ENCODE measurements at places on chromosomes 16 and 17.
A peak's percentile ranks its signal among the peaks of the same experiment; 100 is the strongest.

DNA sequence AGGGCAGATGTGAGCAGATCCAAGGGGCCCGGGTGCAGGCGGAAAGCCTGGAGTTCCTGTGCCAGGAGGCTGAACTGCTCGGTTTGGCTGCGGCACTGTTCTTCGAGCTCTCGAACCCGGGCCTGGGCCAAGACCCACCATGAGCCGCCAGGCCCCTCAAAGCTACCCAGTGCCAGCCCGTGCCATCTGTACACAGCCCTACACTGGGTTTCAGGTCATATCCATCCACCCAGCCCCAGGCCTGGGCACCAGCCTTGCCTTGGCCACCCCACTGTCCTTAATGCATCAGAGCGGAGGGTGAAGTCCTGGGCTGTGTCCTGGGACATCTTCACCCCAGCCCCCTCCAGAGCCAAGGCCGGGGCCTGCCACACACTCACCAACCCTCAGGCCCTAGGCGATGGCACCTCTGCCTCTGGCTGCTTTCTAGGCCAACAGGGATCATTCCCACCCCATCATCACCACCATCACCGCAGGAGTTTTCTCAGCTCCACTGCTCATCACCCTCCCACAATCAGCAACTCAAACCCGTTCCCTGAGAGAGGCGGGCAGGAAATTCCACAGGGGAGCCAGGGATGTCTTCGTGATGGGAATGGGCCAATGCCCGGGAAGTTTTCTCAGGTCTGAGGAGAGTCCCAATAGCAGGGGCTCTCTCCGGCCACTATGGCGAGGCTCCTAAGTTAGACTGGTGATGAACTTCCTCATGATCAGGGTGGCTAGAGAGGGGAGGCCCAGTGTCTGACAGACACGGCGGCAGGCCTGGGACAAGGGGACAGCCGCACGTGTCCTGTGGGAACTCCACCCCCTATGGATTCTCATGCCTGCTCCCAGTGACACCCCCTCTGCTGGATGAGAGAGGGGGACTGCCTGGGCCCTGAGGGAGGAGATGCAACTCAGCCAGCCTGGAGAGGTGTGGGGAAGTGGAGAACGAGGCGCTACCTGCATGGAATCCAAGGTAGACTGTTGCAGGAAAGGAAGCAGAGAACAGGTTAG, 9.1 kb downstream of the TSPOAP1 start:
- no peak for DNase-seq

DNA sequence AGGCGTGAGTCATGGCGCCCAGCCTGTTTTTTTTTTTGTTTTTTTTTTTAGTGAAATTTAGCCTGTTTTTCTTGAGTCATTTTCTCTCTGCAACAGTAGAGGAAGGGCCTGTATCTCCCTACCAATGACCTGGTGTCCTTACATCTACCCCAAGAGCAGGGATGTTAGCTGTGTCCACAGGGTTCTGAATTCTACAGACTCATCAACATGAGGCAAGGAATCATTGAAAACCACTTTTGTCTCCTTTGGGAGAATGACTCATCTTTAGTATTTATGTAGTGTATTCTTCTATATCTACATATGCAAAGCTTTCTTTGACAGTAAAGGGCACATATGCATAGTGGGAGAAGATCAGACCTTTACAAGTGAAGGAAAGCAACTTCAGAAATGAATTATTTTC, 105.3 kb downstream of the SPECC1 start:
- DNase-seq = no peak

GRCh38 chr16:81437865-81438264, 6.7 kb upstream of the CMIP start:
- DNase-seq = no peak

DNA sequence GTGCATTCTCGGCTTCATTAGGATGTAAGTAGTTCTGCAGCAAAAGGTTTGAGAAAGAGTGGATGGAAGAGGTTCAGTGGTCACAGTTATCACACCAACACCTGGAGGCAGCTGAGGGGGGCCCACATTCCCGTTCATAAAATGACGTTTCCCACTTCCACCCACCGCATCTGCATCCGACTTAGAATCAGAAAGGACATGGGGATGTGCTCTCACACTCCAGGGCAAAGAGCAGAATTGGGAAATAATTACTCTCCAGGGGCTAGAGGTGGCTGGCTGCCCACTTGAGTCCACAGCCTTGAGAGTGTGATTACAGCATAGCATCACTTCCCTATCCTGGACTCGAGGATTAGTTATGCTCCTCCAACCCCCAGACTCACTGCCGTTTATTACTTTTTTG, 122.0 kb downstream of the CPPED1 start:
- DNase-seq = no peak

GRCh38 chr17:44155488-44155887, 13.8 kb downstream of the HROB start:
- no peak for DNase-seq

- DNase-seq = no peak
Measured at GRCh38 chr17:40322358-40323315, 13.7 kb downstream of the RARA start.

- DNase-seq = no peak
Measured at GRCh38 chr16:78519896-78520295, 420.4 kb downstream of the WWOX start.

DNA sequence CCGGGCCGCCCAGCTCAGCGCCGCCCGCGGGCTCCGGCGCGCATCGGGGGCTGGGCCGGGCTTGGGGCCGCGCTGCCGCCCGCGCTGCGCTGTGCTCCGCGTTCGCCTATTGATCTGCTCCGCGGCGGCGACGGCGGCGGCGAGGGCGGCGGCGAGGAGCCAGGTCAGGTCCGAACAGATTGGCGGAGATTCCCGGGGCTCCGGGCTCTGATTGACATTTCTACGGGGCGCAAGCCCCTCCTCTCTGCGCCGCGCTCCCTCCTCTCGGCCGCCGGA, 559 bp downstream of the IRX3 start:
- no peak for DNase-seq

DNA sequence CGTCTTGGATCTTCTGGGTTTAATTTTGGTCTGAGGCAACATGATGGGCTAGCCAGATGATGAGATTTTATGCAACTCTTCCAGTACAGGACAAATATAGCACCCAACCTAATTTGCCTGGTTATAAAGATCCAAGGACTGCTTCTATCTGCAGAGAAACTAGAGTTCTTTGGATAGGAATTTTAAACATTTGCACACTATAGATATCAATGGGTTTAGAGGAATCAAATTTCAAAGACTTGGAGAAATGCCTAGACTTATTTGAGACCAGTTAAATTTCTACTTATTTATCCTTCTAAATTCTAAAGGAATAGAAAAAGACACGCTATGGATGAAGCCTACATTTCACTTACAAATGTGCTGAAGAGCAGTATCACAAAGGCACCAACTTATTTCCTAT, 12.6 kb downstream of the PMFBP1 start:
- DNase-seq = no peak

GRCh38 chr17:69734656-69735055, 320.2 kb downstream of the MAP2K6 start:
- no peak for DNase-seq

- DNase-seq = no peak
Measured at GRCh38 chr17:80047176-80047575, 10.7 kb downstream of the CCDC40 start.

DNA sequence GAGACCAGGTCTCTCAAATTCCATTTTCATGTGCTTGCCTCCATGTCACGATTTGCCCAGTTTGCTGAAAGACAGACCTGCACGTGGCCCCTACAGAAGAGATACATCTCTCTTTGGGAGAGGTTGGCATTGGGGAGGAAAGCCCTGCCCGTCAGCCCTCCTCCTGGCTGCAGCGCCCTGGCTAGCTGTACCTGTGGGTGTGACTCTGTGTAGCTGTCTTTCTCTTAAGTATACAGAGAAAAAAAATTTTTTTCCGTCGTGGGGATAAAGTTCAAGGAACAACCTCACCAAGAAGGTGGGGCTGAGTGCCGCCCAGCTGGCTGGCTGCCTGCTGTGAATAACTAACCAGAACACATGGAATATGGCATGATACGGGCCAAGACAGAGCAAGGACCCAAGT, 26.5 kb downstream of the TMEM98 start:
- DNase-seq = no peak

GRCh38 chr17:50767030-50767429, 288 bp downstream of the ANKRD40CL start:
- no peak for DNase-seq

DNA sequence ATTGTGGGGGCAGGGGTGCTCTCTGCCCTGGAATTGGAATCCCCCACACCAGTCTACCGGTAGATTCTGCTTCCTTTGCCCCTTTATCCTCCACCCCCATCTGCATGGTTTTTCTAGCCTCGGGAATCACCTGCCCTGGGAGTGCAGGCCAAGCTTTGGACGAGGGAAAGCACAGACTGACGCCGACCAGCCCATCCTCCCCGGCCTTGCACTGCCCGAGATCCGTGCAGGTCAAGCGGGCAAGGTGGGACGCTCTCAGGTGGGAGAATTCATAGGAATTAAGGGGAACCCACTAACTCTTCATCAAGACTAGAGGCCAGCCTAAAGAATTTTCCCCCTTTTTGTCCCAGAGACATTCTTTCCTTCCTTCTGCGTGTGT, 9.9 kb upstream of the HOXB13 start:
- no peak for DNase-seq

GRCh38 chr16:85112364-85112763, at the start of gene CIBAR2:
TSS of gene CIBAR2 (minus strand) at chr16:85112472. CDS start at chr16:85112352, 120 bp downstream.
- DNase-seq = no peak

GRCh38 chr16:29310852-29311314, 95.6 kb downstream of the NPIPB11 start:
- DNase-seq = no peak

GRCh38 chr16:86355531-86355930, 154.8 kb upstream of the FOXF1 start:
- DNase-seq = no peak

DNA sequence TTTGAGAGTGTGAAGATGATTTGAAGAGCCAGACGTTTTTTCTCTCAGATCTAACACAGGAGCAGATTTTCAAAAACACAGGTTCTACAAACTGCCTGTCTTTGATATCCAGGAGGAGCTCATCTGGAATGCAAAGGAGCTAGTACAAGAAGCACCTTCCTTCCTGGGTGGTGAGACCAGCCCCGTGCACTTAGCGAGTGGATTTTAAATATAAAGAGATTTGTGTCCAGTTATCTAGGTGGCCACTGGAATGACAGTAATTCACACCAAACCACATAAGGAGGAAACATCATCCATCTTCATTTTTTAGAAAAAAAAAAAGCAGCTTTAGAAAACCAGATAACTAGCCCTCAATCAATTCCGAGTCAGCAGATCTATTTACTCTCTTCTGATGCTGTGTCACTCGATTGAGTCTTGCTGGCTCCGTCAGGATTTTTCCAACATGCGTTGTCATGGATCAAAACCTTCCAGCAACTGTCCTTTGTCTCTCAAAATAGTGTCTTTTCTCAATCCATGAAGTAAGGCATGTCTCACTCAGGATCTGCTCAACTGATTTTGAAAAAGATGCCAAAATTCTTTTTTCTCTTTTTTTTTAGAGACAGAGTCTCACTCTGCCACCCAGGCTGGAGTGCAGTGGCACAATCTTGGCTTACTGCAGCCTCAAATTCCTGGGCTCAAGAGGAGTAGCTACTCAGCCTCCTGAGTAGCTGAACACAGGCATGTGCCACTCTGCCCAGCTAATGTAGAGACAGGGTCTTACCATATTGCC, 451.2 kb upstream of the PSMD7 start:
- DNase-seq = no peak

DNA sequence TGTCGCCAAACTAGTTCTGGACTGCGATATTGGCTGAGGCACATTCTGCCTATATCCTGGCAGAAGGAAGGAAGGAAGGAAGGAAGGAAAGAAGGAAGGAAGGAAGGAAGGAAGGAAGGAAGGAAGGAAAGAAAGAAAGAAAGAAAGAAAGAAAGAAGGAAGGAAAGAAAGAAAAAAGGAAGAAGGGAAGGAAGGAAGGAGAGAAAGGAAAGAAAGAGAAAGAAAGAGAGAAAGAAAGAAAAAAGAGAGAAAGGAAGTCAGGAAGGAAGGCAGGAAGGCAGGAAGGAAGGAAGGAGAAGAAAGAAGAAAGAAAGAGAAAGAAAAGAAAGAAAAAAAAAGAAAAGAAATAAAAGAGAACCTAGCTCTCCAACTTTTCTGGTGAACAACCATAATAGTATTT, 587.1 kb downstream of the RBFOX1 start:
- DNase-seq = no peak

- peak; percentile 95 for DNase-seq
Measured at GRCh38 chr16:23324727-23325126, 22.6 kb downstream of the SCNN1B start.

DNA sequence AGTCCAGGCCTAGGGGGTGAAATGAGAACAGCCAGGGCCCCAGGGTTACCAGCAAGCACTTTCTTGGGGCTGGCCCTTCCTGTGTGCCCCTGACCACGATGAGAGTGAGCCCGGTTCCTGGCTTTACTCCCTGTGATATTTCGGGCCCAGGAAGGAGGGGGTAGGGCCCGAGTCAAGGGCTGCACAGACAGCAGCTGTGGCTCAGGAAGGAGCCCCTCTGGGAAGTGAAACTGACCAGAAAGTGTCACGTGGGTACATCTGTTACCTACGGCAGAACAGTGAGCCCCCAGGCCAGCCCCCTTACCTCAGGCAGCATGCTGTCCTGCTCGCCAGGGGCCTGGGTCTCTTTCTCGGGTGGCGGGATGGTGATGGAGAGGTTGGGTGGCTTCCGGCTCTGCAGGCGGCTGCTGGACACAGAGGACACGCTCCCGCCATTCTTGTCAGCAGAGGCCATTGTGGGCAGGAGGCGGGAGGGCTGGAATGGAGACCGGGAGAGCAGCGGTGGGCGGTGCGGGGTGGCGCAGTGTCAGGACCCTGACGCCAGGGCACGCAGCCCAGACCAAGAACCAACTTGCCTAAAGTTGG, 13.8 kb downstream of the AANAT start:
- DNase-seq = no peak

DNA sequence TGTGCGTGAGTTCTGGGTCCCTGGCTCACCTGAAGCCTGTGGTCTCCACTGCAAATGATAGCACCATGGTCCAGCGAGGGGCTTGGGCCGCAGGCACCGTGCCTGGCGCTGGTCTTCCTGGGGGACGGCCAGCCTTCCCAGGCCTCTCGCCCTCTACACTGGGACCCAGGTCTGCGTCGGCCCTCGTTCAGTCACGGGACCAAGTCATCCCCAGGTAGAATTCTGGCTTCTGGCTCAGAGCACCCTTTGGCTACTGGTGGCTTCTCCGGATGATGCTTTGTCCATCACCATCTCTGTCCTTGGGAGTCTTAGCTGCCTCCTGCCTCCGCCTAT, 20.4 kb downstream of the CRAMP1 start:
- no peak for DNase-seq
